Endodermal cell (in vitro differentiated cells): ENCODE measurements at places on chromosomes 3 and 15. TPM values are rescaled to one million over a fixed set of nuclear protein-coding genes. Genes with fewer than 3 reads are reported as not detected.
A peak's percentile ranks its signal among the peaks of the same experiment; 100 is the strongest.

DNA sequence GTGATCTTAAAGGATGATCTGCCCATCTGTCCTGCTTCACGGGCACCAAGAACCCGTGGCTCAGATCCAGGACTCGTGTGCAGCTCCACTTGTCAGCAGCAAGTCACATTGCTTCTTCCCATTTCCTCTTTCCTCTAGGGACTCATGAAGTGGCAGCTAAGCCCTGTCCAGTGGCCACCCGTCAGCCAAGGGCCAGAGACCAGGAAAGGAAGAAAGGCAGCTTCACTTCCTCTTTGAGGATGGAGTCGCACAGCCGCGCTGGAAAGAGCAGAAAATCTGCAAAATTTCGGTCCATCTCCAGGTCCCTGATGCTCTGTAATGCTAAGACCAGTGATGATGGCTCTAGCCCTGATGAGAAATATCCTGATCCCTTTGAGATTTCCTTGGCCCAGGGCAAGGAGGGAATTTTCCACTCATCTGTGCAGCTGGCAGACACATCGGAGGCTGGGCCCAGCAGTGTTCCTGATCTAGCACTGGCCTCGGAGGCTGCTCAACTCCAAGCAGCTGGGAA lies 28.5 kb downstream of the IL16 start:
- H3K4me1 ChIP-seq, result no peaks in the 10 kb centered on the region
- no peak overlapping the region for H3K4me3 ChIP-seq
- no peak for DNase-seq

The MIX23 gene
- total RNA-seq, result 62.6 to 125 TPM (median 66.0 TPM) in 3 replicates

DNA sequence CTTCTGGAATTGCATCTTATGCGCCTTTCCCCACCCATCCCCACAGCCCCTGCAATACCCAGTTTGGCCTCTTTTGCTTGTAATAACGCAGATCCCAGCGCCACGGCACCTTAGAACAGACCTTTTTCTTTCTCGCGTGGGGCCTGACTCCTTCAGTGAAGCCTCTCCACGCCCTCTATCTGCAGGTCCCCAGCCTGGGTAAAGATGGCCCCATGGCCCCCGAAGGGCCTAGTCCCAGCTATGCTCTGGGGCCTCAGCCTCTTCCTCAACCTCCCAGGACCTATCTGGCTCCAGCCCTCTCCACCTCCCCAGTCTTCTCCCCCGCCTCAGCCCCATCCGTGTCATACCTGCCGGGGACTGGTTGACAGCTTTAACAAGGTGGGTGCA lies 594 bp downstream of the CRELD1 start:
- H3K27ac ChIP-seq, result peak overlapping the region; percentile 88
- DNase-seq, result no peak
- H3K4me1 ChIP-seq, result no peaks in the 10 kb centered on the region
- peak overlapping the region; percentile 93 for H3K4me3 ChIP-seq
- H3K27me3 ChIP-seq, result no peaks in the 10 kb centered on the region

- DNase-seq, result peak; percentile 47
- no peak overlapping the region for H3K27ac ChIP-seq
- H3K36me3 ChIP-seq, result peaks cover 41% of the 10 kb centered on the region
- H3K27me3 ChIP-seq, result no peaks in the 10 kb centered on the region
- no peak overlapping the region for H3K4me3 ChIP-seq
- H3K4me1 ChIP-seq, result no peaks in the 10 kb centered on the region
These were observed 7.2 kb downstream of the RPS17 start for GRCh38 chr15:82532991-82533481.

The PP2D1 gene
- not detected in 3 replicates for total RNA-seq

The GOLGA8O gene
- total RNA-seq, result not detected in 2 replicates

DNA sequence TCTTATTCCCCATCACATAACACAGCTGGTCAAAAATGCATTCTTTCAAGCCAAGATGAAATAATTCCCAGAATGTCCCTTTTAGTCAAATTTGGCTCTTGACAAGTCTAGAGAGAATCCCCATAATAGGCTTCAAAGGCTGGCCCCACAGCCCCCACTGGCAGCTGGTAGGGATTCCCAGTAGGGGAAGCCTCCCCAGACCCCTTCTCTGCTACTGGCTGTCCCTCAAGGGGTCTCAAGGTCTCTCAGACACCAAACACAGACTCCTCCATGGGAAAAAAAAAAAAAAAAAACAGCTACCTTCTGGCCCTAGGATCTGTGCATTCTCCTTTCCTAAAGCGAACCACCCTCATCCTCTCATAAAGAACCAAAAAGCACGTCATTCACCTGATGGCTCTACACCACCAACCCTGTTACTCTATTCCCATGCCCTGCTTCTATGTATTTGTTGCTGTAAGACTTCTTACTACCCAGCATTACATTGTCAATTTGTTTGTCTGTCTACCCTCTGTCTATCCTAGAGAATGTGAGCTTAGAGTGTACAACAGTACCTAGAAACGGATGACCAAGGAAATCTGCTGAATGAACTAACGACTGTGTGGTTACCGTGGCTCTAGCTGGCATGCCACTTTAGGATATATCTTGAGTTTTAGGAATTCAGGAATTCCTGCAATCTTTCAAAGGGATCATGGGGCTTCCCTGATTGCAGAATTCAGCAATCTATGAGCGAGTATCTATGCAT lies 164.1 kb upstream of the NSMCE3 start:
- H3K27me3 ChIP-seq, result no peaks in the 10 kb centered on the region
- no peak overlapping the region for H3K27ac ChIP-seq
- no peak for DNase-seq
- no peaks in the 10 kb centered on the region for H3K36me3 ChIP-seq

- no peak overlapping the region for H3K4me3 ChIP-seq
- H3K27ac ChIP-seq, result no peak overlapping the region
- H3K27me3 ChIP-seq, result no peaks in the 10 kb centered on the region
These were observed 462.4 kb downstream of the RAP2B start for GRCh38 chr3:153624310-153625030.

The ROBO2 gene
- 1.9 to 3.0 TPM (median 2.5 TPM) in 3 replicates for total RNA-seq

The HDC gene
- not detected in 3 replicates for total RNA-seq

DNA sequence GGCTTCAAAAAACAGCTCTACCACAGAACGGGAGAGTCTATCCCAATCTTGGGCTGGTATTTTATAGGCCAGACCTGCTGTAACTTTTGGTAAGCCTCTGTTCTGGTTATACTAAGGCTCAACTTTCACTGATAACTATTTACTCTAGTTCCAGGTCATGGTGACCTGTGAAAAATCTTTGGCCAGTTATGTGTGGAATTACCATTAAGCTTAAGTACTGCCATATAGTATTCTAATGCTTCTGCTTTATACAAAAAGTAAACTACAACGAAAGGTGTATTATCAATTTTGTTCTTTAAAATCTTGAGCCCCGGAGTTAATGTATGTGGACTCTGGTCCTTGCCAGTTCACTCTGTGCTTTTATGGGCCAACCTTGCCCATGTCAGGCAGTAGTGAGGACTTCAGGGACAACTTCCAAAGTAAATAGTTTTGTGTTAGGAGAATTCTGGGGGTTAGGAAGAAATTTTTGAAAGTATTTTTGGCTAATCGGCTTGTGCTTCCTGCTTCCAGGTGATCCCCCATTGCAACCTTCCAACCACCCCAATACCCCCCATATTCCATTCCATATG lies 6.4 kb downstream of the SIAH2 start:
- H3K36me3 ChIP-seq, result peaks cover 6% of the 10 kb centered on the region
- H3K27ac ChIP-seq, result no peak overlapping the region
- peak; percentile 5 for DNase-seq
- peaks cover 9% of the 10 kb centered on the region for H3K4me1 ChIP-seq
- H3K27me3 ChIP-seq, result no peaks in the 10 kb centered on the region

GRCh38 chr3:10228248-10228950 lies 19.9 kb upstream of the TATDN2 start:
- no peaks in the 10 kb centered on the region for H3K27me3 ChIP-seq
- no peaks in the 10 kb centered on the region for H3K36me3 ChIP-seq
- DNase-seq, result no peak
- H3K4me3 ChIP-seq, result no peak overlapping the region
- no peak overlapping the region for H3K27ac ChIP-seq

GRCh38 chr15:65342493-65342892 lies 35.3 kb downstream of the IGDCC3 start:
- H3K4me3 ChIP-seq, result no peak overlapping the region
- H3K36me3 ChIP-seq, result no peaks in the 10 kb centered on the region
- H3K27me3 ChIP-seq, result no peaks in the 10 kb centered on the region
- no peak for DNase-seq
- peaks cover 16% of the 10 kb centered on the region for H3K4me1 ChIP-seq

DNA sequence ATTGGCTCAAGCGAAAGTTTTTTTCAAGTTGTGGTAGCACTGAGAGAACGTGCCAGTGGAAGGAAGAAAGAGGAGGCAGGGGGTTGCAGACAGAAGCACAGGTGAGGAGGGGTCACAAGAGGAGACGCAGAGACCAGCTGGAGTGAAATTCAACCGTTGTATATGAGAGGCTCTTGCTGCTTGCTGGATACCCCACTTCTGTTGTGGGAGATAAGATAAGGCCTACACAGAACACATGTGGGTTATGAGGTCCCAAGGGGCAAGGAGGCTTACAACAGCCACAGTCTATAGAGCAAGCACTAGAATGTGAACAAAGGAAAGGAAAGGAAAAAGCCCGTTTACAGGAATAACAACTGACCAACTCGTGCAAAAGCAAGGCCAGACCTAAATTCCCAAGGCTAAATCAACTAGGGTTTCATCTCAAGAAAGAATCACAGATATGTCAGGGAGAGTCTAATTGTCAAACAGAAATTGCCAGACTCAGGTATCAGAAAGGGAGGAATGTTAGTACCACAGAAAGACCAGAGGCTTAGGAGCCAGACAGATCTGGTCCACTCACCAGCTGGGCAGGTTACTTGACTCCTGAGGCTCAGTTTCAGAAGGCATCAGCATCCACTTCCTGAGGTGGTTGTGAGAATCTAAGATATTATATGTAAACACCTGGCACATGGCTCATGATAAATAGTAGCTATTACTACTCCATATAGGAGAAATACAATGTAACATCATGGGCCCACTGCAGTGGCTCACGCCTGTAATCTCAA lies 60.9 kb downstream of the MSL2 start:
- no peak for DNase-seq
- H3K4me1 ChIP-seq, result peaks cover 5% of the 10 kb centered on the region
- H3K27me3 ChIP-seq, result no peaks in the 10 kb centered on the region
- no peaks in the 10 kb centered on the region for H3K36me3 ChIP-seq
- no peak overlapping the region for H3K27ac ChIP-seq
- H3K4me3 ChIP-seq, result no peak overlapping the region

The C3orf20 gene
- total RNA-seq, result 0.11 TPM in 1 of 2 replicates, not detected in the other

DNA sequence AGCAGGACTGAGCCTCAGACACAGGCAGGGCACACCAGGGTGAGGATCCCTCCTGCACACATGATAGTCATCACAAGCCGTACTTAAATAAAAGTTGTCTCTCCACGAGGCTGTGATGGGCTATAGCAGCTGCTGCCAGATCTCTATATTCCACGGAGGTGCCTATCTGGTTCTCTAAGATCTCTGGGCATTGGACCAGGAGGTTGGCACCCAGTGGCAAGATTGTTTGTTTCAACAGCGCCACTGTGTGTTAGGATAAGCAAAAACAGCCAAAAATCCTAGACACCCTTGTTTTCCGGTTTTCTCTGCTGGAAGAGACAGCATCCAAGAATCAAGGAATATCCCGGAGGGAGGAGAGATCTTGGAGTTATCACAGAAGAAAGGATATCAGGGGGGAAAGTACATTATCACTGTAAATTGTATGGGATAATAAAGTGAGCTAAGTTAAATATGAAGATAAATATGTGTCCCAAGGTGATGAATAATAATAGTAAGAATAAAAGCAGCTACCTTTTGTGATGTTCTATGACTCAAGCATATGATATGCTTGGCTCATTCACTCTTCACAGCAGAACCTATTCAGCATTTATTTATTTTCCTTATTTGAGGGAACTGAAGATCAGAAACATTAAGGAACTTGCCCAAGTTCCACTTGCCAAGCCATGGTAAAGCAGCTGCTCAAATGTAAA lies 90.6 kb upstream of the AKAP13 start:
- H3K36me3 ChIP-seq, result no peaks in the 10 kb centered on the region
- H3K27me3 ChIP-seq, result peaks cover 10% of the 10 kb centered on the region
- H3K27ac ChIP-seq, result no peak overlapping the region
- H3K4me1 ChIP-seq, result no peaks in the 10 kb centered on the region
- no peak overlapping the region for H3K4me3 ChIP-seq

DNA sequence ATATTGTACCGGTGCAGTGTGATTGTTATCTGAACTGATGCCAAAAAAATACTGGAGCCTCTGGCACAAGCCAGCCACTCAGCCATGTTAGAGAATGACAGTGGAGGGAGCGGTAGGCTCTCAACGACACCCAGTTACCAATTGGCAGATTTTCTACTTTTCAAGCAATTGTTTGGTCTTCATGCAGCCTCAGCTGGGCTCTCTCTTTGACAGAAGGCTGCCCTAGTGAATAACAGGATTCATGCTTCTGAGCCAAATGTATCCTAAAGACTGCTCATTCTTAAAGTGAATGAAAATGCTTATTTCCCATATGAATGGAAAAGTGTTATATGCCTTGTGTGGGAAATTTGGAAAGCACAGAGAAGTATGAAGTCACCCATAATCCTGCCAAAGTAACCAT lies 261.2 kb upstream of the TRIM42 start:
- no peak for DNase-seq
- H3K27me3 ChIP-seq, result no peaks in the 10 kb centered on the region
- H3K4me3 ChIP-seq, result no peak overlapping the region
- peaks cover 2% of the 10 kb centered on the region for H3K4me1 ChIP-seq
- H3K27ac ChIP-seq, result no peak overlapping the region
- no peaks in the 10 kb centered on the region for H3K36me3 ChIP-seq

The TRIM71 gene
- 99.1 to 162 TPM (median 154 TPM) in 3 replicates for total RNA-seq

The GPR87 gene
- total RNA-seq, result 0.23 TPM in 1 of 3 replicates, not detected in the others

- H3K4me3 ChIP-seq, result no peak overlapping the region
- H3K4me1 ChIP-seq, result no peaks in the 10 kb centered on the region
- H3K27me3 ChIP-seq, result no peaks in the 10 kb centered on the region
- H3K27ac ChIP-seq, result no peak overlapping the region
- DNase-seq, result no peak
These were observed 46.7 kb upstream of the CBLB start for GRCh38 chr3:105915524-105915923.
